ENCODE measurements at places on chromosomes 5 and 9. TPM values are rescaled to one million over a fixed set of nuclear protein-coding genes. Genes with fewer than 3 reads are reported as not detected.

The CFAP77 gene
- total RNA-seq: 0.36 TPM

DNA sequence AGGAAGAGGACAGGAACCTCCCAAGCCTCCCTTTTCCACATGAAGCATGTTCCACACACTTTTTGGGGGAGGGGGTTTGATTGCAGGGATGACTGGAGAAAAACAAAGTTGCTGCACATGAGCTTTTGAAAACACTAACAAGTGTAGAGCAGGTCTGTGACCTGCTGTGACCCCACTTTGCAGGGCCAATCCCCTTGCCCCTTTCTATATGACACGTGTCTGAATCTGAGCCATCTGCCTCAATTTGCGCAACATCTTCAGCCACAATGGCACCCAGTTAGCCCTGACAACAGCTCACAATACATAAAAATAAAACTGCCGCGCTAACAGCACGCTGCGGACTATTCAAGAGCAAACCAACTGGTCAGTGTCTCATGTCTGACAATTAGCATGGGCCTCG is 227.8 kb upstream of the TBCA start:
- no peaks in the 10 kb centered on the region for H3K27me3 ChIP-seq
- DNase-seq: no peak
- no peak overlapping the region for H3K4me3 ChIP-seq
- peak overlapping the region; percentile 40 for H3K27ac ChIP-seq
- peaks cover 3% of the 10 kb centered on the region for H3K4me1 ChIP-seq

DNA sequence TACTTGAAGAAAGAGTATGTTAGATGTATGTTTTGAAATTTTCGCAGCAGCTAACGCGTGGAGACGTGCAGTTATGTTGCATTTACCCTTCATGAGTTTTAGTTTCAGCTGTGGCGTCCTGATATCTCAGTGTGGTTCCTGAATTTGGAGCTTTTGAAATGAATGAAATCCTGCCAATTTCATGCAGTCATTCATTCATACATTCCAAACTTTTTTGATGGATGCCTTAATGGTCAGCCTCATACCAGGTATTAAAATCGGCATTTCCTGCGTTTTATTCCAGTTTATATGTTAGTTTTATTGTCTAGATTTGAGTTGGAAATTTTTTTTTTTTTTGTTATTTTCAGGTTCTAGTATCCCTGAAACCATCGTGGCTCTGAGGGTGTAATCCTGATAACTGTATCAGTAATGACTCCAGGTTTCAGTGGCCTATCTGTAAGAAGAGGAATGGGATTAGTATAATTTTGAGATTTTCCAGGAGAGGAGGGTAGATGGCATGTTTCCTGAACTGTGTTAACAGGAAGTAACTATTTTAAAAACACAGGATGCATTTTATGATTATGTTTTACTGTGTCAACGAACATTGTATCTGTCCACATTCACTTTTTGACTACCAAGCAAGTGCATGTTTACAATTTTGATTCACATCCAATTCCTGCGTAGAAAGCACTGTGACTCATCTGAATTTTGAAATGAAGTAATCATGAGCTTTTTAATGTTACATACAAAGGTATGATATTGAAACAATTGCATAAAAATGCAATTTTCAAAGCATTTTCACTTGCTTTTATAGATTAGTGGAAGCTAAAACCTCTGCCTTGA is 1.0 kb downstream of the FOCAD start:
- peak; percentile 90 for DNase-seq
- H3K36me3 ChIP-seq: no peaks in the 10 kb centered on the region
- peak overlapping the region; percentile 88 for H3K4me3 ChIP-seq
- H3K27ac ChIP-seq: peak overlapping the region; percentile 92
- no peaks in the 10 kb centered on the region for H3K27me3 ChIP-seq

The TMEM174 gene
- not detected for total RNA-seq

GRCh38 chr9:15332939-15333338 is 25.9 kb upstream of the TTC39B start:
- no peak overlapping the region for H3K27ac ChIP-seq
- no peaks in the 10 kb centered on the region for H3K4me1 ChIP-seq
- no peak overlapping the region for H3K4me3 ChIP-seq
- H3K36me3 ChIP-seq: no peaks in the 10 kb centered on the region

The GABRP gene
- under 0.01 TPM for total RNA-seq

GRCh38 chr5:15203376-15203775 is 296.6 kb upstream of the FBXL7 start:
- no peak overlapping the region for H3K27ac ChIP-seq
- H3K27me3 ChIP-seq: no peaks in the 10 kb centered on the region
- DNase-seq: peak; percentile 6
- no peak overlapping the region for H3K4me3 ChIP-seq
- H3K36me3 ChIP-seq: no peaks in the 10 kb centered on the region
- H3K4me1 ChIP-seq: no peaks in the 10 kb centered on the region

The PRRC2B gene
- 61.6 TPM for total RNA-seq

- H3K27ac ChIP-seq: no peak overlapping the region
- no peak overlapping the region for H3K4me3 ChIP-seq
- H3K36me3 ChIP-seq: no peaks in the 10 kb centered on the region
- no peak for DNase-seq
- H3K27me3 ChIP-seq: peaks cover 41% of the 10 kb centered on the region
- no peaks in the 10 kb centered on the region for H3K4me1 ChIP-seq
These were observed 7.2 kb upstream of the POU4F3 start for GRCh38 chr5:146331423-146331822.

The ABLIM3 gene
- total RNA-seq: 7.4 TPM

The LECT2 gene
- not detected for total RNA-seq

GRCh38 chr9:130414910-130415746 is 29.6 kb upstream of the ASS1 start:
- no peaks in the 10 kb centered on the region for H3K36me3 ChIP-seq
- H3K27ac ChIP-seq: no peak overlapping the region
- DNase-seq: no peak
- no peaks in the 10 kb centered on the region for H3K4me1 ChIP-seq
- no peak overlapping the region for H3K4me3 ChIP-seq
- H3K27me3 ChIP-seq: peaks cover 13% of the 10 kb centered on the region

The SRA1 gene
- 35.7 TPM for total RNA-seq

GRCh38 chr5:126220725-126221124 is 202.5 kb upstream of the GRAMD2B start:
- no peaks in the 10 kb centered on the region for H3K4me1 ChIP-seq
- no peak overlapping the region for H3K27ac ChIP-seq
- no peak for DNase-seq
- H3K4me3 ChIP-seq: no peak overlapping the region
- no peaks in the 10 kb centered on the region for H3K36me3 ChIP-seq

GRCh38 chr5:84378961-84379360 is 5.7 kb downstream of the EDIL3 start:
- no peaks in the 10 kb centered on the region for H3K36me3 ChIP-seq
- peak overlapping the region; percentile 12 for H3K4me3 ChIP-seq
- H3K27me3 ChIP-seq: no peaks in the 10 kb centered on the region
- peaks cover 70% of the 10 kb centered on the region for H3K4me1 ChIP-seq
- H3K27ac ChIP-seq: peak overlapping the region; percentile 83
- DNase-seq: no peak

The SPATA24 gene
- 3.6 TPM for total RNA-seq

GRCh38 chr5:2282034-2282690 is 399.4 kb upstream of the IRX4 start:
- H3K4me3 ChIP-seq: no peak overlapping the region
- H3K27me3 ChIP-seq: no peaks in the 10 kb centered on the region
- peak; percentile 64 for DNase-seq
- no peaks in the 10 kb centered on the region for H3K36me3 ChIP-seq
- H3K4me1 ChIP-seq: no peaks in the 10 kb centered on the region

DNA sequence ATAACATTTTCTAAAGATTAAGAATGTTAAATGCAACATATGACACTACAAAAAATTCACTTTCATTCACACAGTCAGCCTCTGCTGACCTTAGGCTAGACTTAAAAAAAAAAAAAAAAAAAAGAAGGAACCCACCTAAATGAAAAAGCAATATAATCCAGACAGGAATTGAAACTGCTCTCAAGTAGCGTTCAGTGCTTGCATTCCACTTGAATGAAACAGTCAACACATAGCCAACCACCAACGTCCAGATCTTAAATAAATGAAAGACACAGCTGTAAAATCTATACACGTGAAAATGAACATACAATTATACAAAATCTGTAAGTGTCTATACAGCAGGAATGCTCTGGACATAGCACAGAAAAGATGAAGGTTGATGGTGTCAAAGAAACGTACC is 11.4 kb downstream of the TMEM245 start:
- H3K4me3 ChIP-seq: peak overlapping the region; percentile 62
- peak overlapping the region; percentile 81 for H3K27ac ChIP-seq
- DNase-seq: no peak
- peaks cover 5% of the 10 kb centered on the region for H3K36me3 ChIP-seq
- H3K27me3 ChIP-seq: no peaks in the 10 kb centered on the region
- peaks cover 50% of the 10 kb centered on the region for H3K4me1 ChIP-seq

- no peak for DNase-seq
- no peaks in the 10 kb centered on the region for H3K36me3 ChIP-seq
- H3K4me3 ChIP-seq: no peak overlapping the region
- peaks cover 6% of the 10 kb centered on the region for H3K4me1 ChIP-seq
- H3K27ac ChIP-seq: no peak overlapping the region
These were observed 21.2 kb downstream of the TXNDC8 start for GRCh38 chr9:110316261-110317075.

DNA sequence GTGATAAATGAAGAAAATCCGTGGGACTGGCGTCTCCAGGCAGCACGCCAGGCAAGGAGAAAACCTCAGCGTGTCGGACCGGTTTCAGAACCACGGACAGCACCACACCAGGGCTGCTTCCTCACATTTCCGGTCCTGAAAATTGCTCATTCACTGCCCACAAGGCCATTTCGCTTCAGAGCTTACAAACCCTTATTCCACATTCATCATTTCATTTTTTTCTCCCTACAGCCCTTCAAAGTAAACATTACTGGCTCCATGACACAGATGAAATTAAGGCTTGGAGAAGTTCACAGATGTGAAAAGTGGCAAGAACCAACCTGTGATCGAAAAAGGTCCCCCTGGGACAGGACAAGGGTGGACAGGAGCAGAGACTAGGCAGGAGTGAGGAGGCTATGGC is 1.5 kb upstream of the GPRIN1 start:
- DNase-seq: peak; percentile 97
- H3K27me3 ChIP-seq: peaks cover 9% of the 10 kb centered on the region
- H3K4me3 ChIP-seq: no peak overlapping the region
- H3K4me1 ChIP-seq: peaks cover 25% of the 10 kb centered on the region
- H3K36me3 ChIP-seq: no peaks in the 10 kb centered on the region
- H3K27ac ChIP-seq: no peak overlapping the region

GRCh38 chr5:53607886-53608285 is 47.4 kb downstream of the NDUFS4 start:
- peaks cover 7% of the 10 kb centered on the region for H3K4me1 ChIP-seq
- DNase-seq: no peak
- no peak overlapping the region for H3K4me3 ChIP-seq
- no peaks in the 10 kb centered on the region for H3K36me3 ChIP-seq
- H3K27ac ChIP-seq: no peak overlapping the region
- no peaks in the 10 kb centered on the region for H3K27me3 ChIP-seq

Measured in osteoblast (primary cell).